ENCODE measurements at places on chromosomes 1 and 21.

GRCh38 chr1:9294910-9295636 lies 2.4 kb downstream of the SPSB1 start:
- DNase-seq, result no peak

GRCh38 chr1:243723050-243723449 lies 127.0 kb downstream of the AKT3 start:
- DNase-seq, result no peak

DNA sequence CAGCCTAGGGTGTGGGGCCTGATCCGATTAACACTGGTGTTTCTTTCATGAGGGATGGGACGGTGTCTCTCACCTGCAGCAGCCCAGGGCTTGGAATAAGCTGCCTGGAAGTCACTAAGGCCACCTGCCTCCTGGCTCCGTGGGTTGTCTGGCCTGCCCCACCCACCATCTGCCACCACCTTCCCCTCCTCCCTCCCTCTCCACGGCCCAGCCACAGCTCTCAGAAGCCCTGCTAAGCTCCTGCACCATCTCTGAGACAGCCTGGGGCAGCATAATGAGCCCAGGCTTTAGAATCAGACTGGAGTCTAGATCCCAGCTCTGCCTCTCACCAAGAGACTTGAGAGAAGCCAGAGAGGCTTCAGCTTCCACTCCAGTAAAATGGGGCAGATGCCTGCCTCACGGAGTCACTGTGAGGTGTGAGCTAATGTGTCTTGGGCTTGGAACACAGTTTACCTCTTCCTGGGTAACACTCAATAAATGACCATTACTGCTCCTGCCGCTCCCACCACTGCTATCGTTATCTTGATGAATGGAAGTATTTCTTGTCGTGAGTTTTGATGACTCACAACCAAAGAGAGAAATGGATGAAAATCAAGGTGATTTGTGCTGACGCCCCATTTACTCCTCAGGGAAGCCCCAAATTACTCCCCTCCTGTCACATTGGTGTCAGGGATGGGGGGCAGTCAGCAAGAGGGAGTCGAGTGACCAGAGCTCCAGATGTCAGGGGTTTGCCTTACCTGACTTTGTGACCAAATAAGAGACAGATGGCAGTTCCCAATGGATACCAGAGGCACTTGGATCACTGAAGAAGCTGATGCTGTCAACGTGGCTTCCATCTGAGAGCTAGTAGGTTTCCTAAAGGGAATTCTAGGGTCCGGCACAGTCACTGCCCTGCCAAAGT lies 23.5 kb upstream of the C1QA start:
- no peak for DNase-seq

DNA sequence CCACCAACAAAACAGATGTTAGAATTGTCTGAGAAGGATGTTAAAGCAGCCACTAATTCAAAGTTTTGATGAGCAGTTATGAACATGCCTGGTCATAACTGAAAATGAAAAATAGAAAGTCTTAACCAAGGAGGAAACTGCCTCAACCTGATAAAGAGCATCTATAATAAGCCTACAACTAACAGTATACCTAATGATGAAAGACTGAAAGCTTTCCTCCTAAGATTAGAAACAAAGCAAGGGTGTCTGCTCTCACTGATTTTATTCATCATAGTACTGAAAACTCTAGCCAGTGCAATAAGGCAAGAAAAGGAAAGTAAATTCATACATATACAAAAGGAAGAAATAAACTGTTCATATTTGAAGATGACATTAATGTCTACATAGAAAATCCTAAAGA lies 82.0 kb downstream of the KCNK1 start:
- no peak for DNase-seq

DNA sequence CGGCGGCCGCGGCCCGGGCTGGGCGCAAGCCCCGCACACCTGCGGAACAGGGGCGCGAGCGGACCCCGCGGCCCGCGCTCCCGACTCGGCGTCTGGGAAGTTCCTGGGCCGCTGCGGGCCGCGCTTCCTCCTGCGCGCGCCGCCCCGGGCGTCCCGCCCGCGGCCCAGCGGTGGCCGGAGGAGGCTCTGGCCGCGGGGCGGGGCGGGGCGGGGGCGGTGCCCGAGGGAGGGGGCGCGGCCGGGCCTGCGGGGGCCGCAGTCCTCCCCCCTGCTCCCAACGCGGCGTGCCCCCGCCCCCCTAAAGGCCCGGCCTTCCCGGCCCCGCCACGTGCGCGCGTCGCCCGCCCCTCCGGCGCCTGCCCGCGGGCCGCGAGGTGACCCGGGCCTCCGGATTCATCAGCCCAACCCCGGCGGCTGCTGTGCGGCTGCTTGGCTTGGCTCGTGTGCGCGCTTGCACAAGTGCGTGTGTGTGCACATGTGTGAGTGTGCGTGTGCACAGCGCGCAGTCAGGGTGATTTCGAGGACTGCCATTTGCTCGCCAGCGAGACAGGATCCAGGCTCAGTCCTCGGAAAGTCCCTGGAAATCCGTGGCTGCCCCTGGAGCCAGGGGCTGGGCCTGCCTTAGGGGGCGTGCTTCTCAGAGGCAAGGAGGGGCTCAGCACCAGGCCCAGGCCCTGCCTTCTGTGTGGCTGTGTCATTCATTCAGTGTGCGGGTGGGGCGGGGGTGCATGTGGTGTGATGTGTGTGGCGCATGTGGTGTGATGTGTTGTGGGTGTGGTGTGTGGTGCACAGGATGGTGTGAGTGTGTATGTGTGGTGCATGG lies at the start of gene C2CD2:
C2CD2 (minus strand) TSS at position 188 of the 823 bp plus-strand sequence. CDS start 370 bp downstream, outside the sequence.
- DNase-seq, result no peak

GRCh38 chr1:201221201-201221846 lies 30.7 kb downstream of the IGFN1 start:
- DNase-seq, result no peak

- no peak for DNase-seq
These were observed 352.5 kb upstream of the VAMP3 start for GRCh38 chr1:7418442-7419080.

DNA sequence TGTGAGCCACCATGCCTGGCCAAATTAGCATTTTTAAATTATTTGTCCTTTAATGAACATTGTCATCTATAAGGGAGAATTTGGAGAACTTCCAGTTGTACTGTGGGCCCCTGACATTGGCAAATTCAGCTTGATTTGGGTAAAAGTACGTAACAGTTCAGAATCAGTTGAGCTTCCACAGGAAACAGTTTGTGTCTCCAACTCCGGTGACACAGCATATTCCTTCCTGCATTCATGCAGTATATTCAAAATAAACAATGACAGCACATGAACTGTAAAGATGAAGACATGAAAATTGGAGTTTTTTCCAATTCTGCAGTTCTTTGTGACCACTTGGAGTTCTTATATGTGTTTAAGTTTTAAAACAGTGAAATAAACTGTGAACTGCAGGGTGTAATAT lies 28.2 kb downstream of the RNF220 start:
- no peak for DNase-seq

DNA sequence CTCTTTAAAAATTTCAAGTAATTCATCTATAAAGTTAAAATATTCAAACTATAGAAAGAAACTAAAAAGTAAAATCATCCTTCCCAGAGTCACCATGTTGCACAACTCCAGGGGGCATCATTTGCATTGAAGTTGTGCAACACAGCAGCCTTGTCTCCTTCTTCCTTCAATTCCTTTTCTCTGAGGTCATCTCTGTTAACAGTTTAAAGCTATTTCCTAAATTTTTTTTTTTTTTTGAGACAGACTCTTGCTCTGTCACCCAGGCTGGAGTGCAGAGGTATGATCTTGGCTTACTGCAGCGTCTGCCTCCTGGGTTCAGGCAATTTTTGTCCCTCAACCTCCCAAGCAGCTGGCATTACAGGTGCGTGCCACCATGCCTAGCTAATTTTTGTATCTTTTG lies 7.1 kb downstream of the RHBG start:
- DNase-seq, result no peak

- no peak for DNase-seq
These were observed 24.2 kb upstream of the ATP6V1G3 start for GRCh38 chr1:198564716-198565115.

- no peak for DNase-seq
These were observed 64.2 kb upstream of the ERRFI1 start for GRCh38 chr1:8090241-8090702.

GRCh38 chr1:8009043-8010002 lies 16.8 kb downstream of the ERRFI1 start:
- DNase-seq, result no peak

- DNase-seq, result no peak
These were observed 60.3 kb upstream of the FMN2 start for GRCh38 chr1:240031414-240031813.

DNA sequence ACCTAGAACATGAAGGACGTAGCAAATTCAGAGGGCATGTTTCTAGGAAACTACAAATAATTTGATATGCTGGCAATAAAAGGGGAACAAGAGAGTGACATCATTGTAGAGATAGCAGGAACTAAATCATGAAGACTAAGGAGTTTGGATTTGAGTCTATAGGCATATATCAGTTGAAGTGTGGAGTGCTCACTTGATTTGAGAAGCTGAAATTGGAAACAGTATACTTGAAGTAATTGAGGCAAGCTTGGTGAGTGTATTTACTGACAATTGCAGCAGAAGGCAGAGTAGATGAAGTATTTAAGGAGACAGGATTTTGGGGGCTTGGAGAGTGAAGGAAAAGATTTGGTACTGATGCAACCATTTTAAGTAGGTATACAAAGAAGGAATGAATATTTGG lies 6.4 kb upstream of the TMCO2 start:
- DNase-seq, result no peak

DNA sequence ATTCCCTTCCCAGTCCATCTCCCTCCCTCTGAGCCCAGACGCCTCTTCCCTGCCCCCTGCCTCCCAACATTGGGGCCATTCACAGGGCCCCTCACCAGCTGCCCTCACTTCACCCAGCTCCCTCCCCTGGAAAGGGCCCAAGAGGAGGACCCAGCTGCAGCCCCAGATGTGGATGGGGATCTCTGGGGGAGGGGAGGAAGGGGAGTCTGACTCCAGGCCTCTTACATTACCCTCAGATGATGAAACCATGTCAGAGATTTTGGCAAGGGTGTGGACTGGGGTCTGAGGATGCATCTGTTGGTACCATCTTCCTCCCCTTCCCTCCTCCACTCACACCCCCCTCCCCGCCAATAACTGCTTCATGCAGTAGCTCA lies 1.1 kb upstream of the KIF21B start:
- DNase-seq, result no peak

DNA sequence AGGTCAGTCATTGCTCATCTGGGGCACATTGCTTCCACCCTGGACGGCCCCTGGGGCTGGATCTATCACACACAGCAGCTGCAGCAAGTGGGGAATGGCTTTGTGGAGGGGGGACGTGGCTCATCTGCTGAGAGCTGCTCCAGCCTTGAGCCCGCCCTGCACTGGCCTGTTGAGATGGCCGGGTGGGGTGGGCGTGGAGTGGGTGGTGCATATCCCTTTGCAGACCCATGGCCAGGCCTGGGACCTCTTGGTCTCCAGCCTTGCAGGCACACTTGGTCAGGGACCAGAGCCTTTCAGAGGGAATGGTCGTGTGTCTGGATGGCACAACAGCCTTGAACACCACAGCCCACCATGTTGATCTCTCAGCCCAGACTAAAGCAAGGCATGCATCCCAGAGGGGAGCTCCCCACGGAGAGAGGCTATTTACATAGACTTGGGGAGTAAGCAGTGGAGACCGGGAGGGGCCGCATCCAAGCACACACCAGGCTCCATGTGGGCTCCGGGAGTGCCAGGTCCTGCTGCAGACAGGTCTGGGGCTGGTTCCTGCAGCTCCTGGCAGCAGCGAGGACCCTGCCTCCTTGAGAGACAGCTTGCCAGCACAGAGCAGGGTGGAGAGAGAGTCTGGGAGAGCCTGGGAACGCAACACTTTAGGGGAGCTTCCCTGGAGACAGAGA lies 52.8 kb upstream of the SELENON start:
- no peak for DNase-seq

DNA sequence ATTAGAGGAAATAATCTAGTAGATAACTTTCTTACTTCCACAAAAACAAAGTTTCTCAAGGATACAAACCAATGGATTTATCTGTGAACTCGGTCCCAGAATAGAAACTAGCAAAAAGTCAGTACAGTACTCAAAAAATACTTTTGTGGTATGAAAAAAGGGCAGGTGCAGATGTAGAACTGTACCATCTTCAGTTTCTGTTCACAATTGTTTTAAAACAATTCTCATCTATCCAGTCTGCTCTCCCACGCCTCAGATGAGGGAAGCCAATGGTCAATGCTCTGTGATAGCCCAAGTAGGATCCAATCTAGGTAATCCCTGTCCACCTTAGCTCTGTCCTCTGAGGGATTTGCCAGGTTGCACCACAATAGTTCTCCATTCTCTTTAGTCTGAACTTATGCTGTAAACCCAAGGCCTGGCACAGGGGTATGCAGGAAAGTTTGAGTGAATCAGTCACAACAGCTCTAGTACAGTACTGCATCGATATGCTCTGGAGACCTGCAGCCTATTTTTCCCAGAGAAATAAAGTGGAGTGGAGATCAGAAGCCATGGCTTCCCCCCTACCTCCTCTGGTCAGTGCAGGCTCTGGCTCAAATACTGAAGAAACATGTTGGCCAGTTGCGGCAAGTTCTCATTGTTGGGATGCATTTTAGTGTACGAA lies 1.4 kb downstream of the KTI12 start:
- DNase-seq, result no peak

DNA sequence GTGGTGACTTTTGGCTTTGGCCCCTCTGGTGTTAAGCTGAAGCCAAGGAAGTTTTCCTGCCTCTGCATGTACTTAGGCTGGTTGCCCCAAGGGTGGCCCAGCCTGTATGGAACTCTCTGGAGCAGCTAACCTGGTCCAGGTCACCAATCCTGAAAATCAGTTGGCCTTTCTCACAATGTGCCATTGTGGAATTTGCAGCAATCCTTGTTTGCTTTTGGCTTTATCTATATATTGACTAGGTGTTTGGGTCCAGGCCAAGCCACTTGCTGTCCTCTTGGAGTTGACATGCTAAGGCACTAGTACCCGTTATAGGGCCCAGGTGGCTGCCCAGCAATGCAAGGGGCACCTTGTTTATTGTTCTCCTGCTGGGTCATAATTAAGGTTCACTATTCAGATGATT lies 124.6 kb downstream of the CAMTA1 start:
- no peak for DNase-seq

DNA sequence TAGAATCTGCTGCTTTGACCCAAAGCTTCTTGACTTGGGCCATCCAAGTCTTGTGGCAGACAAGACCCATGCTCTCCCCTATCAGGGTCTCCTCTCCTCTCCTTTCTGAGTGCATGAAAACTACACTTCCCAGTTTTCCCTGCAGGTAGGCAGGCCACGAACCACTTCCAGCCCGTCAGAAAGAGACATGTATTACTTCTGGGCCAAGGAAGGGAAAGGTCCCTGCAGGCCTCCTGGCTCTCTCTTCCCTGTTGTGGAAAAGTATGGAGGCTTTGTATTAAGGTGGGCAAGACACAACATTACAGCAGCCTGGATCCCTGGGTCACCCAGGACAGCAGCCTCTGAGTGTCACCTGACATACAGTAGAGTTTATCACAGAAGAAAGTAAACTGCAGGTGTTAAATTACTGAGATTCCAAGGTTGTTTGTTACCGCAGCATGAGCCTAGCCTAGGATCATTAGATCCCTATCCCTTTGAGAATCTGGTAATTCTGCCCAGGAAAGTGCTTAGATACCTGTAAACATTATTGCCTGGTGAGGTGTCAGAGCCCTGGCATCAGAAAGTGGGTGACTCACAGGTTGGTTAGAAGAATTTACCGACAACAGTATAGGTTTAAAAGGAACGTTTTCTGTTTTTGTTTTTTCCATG lies 717.3 kb downstream of the MATN1 start:
- no peak for DNase-seq
